CD8-positive, alpha-beta T cell (primary cell): ENCODE measurements at places on chromosomes 13 and 19.
A peak's percentile ranks its signal among the peaks of the same experiment; 100 is the strongest.

GRCh38 chr13:82571653-82572052 is 1310.6 kb downstream of the SLITRK1 start:
- DNase-seq, result no peak

DNA sequence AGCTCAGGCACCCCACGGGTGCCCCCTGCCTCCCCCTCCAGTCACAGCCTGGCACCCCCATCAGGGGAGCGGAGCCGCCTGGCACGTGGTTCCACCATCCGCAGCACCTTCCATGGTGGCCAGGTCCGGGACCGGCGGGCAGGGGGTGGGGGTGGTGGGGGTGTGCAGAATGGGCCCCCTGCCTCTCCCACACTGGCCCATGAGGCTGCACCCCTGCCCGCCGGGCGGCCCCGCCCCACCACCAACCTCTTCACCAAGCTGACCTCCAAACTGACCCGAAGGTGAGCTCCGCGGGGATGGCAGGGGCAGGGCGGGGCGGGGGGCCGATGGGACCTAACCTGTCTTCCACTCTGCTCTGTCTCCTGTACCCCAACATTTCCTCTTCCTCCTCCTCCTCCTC is 25.0 kb downstream of the CKM start:
- DNase-seq, result no peak

DNA sequence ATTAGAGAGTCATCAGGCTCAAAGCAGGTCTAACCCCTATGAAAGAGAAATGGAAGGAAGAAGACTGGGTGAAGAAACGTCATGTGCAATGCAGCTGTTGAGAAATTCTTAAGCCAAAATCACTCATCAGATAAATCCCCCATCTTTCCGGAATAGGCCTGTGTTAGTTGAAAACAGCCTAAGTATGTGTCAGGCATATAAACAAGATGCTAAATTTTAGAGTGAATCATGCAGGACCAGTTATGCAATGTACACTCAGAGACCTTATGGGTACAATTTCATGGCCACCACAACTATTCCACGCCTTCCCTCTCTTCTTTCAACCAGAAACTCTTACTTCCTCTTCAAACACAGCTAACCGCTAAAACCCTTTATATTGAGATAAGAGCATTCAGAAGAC is 717.7 kb upstream of the ATXN8OS start:
- no peak for DNase-seq

DNA sequence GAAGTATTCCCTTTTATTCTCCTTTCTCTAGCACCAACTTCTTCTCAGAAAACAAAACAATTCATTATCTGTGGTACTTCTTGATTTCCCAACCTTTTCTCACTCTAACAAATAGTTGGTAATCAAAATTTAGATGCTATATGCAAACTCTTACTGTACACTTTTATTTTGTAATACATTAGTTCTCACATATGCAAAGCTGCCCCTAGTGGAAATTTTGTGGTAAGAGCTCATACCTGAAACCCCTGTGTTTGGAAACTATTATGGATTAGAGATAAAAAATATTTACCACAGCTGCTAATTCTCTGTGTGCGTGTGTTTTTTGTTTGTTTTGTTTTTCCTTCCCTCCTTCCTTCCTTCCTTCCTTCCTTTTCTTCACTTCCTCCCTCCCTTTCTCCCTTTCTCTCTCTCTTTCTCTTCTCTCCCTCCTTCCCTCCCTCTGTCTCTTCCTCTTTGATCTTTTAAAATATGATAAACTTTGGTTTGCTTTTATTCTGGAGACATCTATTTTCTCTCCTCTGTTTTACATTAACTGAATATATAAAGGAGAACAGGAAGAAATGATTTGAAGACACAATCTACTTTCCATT is 537.4 kb downstream of the SLITRK6 start:
- DNase-seq, result no peak

- no peak for DNase-seq
These were observed 440.5 kb upstream of the SGCG start for GRCh38 chr13:22740264-22740663.

GRCh38 chr13:109645831-109646230 is 140.6 kb downstream of the IRS2 start:
- no peak for DNase-seq

DNA sequence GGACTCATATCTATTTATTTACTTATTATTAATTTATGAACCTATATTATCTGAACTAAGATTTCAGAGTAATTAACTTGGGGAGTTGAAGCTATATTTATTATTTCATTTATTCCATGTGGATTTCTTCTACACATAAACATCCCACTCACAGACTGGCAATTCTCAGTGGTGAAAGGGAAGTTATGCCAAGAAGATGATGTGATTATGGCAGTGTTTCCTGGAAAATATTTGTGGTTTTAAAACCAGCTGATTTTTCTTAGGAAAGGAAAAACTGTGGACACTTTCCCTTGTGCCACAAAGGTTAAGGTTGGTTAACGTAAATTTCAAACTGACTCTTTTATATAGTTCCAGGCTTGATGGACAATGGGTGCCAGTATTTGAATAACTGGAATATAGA is 513.1 kb downstream of the SLITRK6 start:
- DNase-seq, result no peak

GRCh38 chr19:46014941-46015686 is 7.7 kb downstream of the PGLYRP1 start:
- DNase-seq, result peak; percentile 76

DNA sequence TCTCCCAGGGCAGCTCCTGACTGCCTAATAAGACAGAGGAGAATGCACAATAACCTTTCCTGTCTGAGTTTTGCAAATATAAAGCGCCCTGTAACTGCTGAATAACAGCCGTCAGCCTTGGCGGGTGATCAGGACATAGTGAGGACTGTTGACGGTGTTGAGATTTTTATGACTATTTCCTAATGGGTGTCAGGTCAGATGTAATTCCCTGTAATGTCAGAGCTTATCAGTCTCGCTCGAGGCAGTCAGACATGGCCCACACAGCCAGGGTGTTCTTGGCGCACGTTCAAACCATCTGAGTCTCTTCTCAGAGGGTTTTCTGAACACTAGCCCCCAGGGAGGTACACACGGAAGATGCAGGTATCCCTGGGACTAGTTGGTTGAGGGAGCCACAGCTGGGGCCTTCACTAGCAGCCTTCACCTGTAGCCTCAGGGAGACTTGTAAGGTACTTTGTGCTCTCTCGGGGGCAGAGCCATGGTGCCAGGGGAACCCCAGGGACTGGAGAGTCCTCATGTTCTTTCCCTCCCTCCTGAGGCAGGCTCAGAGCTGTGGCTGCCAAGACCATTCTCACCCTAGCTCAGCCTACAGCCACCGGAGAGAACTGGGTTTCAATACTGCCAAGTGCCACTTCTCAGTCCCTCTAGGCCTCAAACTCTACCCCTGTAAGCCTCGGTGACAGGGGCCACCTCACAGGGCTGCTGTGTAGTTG is 213.1 kb downstream of the UQCRFS1 start:
- no peak for DNase-seq

DNA sequence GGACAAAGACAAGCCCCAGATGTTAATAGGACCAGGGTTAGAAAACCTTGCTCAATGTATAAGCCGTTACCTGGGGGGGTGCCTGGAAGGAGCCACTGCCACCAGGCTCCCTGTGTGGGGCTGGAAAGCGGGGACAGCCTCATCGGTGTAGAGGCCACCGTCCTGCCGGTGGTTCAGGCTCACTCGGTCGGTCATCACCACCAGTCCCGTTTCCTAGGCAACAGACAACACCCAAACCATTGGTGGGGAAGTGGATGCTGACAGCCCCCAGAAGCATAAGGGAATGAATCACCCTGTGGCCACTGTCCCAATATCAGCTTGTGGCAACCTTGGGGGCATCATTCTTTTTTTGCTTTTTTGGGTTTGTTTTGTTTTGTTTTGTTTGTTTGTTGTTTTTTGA is 55.8 kb downstream of the CPAMD8 start:
- no peak for DNase-seq

DNA sequence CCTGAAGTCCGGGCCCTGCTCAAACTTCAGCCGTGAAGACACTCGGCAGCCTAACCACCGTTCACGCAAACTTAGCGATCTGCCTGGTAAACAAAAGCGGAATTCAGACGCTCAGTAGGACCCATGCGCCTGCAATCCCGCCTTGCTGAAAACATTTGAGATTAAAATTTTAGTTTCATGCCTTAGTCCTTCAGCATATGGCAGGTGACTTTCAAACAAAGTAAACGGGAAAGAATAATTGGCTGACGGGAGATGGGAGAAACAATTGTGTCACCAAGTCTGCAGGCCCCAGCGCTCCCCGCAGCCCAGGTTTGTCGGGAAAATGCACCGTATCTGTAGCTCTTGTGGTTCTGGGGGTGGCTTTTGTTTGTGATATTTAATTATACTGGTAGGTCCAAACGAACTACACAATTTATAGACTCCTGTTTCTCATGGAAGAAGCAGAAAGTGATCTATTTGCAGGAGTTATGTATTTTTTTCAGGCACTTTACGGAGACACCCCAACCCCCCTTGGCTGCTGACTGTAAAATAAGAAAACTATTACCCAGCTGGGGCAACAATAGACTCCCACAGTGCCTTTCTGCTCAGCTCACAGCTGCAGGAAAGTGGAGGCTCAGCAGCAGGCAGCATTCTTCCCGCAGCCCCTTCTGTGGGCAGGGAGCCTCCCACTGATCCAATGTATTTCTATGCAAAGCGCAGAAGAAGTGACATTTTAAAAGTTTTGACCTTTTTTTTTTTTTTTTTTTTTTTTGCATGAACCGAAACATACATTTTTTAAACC is 94.8 kb downstream of the SOX1 start:
- no peak for DNase-seq

DNA sequence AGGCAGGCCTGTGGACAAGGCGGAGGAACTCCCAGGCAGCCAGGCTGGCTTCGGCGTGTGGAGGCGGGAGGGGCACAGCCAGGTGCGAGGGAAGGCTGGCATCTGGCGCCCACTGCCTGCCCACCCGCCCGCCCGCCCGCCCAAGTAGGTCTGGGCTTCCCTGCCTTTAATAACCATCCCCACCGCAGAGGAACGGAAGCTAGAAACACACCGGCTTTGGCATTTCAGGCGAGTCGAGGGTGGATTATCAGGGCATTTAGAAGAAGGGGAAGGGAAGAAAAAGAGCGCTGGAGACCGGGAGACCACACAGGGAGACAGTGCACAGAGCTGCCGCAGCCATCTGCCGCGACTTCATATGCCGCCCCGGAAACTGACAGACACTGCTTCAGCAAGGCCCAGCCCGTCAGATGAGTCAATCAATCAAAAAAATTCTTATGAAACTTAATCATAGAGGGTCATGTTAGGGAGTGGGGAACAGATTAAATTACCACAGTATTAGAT is 199.7 kb downstream of the TSHZ3 start:
- DNase-seq, result no peak

GRCh38 chr19:1648920-1649541 is 3.4 kb downstream of the TCF3 start:
- no peak for DNase-seq

- DNase-seq, result no peak
These were observed 4.1 kb downstream of the CCDC70 start for GRCh38 chr13:51865838-51866237.

- DNase-seq, result no peak
These were observed 4.0 kb upstream of the RB1 start for GRCh38 chr13:48299591-48299990.

GRCh38 chr13:49667773-49668172 is 23.5 kb downstream of the EBPL start:
- no peak for DNase-seq

DNA sequence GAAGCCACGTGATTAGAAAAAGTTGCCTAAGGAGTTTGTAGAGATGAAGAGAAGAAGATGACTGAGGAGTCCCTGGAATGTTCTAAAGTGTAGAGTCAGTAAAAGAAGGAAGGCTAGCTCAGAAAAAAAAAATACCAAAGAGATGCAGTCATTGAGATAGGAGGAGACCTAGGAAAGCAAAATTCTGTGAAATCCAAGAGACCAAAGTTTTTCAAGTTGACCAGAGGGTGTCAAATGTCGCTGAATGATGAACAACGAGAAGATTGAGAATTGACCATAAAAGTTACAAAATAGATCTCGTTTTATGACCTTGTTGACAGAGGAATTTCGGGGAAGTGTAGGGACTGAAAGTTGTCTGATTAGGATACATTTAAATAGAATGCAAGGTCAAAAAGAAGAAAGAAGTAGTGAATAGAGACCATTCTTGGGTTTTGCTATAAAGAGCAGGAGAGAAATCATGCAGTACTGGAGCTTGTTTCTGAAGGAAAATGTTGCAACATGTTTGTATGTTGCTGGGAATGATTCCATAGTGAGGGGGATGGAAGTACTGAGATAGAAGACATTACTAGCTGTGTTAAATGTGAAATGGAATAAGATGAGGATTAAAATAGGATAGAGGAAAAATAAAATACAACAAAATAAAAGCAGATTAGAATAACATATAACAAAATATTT is 30.2 kb upstream of the HTR2A start:
- no peak for DNase-seq

GRCh38 chr13:30033681-30034457 is 183.5 kb upstream of the UBL3 start:
- DNase-seq, result no peak

DNA sequence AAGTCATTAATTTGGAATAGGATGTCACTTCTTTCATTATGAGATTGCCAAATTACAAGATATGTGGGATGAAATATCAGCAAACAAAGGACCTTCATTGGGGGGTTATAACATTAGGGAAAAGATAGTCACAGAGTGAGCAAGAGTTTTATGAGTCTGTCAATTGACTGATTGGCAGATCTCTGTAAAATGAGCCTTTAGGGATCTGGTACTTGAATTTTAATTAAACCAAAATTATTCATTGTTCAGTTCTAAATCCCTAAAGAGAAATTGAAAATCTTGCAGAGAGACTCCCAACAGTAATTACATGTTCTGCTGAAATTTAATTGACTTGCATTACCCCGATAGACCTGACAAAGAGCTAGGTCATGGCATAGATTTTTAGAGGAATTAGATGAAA is 768.1 kb upstream of the SPRY2 start:
- no peak for DNase-seq

- no peak for DNase-seq
These were observed 114.0 kb upstream of the SLC7A1 start for GRCh38 chr13:29709407-29710069.

DNA sequence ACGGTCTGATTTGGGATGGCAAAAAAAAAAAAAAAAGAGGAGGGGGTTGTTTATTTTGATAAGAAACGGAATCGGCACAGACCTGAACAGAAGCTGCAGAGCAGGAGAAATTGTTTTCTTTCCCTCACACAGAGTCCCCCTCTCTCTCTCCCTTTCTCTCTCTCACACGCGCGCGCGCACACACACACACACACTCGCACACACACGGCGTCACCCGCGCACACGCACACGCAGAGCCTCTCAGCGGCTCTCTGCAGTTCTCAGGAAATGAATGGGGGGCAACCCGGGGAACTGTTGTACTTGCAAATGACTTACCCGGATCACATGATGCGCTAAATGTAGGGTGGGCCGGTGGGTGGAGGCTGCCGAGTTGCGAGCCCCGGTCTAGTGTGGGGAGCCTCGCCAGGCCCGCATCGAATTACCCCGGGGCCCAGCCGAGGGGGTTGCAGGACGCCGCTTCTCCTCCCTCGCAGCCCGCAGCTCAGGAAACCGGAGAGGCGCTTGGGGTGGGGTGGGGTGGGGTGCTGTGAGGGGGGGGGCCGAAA is 475 bp downstream of the KLF12 start:
- peak; percentile 81 for DNase-seq

DNA sequence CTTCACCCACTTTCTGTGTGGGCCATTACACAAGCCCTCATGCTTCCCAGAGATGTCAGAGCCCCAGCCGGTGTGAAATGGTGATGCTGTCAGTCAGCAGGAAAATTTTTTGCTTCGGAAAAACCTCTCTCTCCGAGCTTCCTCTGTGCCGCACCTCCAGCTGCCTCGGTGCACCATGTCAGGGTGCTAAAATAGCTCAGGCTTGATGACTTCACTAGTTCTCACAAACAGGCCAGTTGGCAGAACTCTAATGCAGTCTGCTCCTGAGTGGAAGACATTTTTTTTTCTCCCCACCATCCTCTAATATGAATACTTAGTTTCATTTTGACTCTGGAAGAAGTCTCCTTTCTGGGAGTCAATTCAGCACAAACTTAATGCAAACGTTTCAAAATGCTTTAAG is 71.3 kb downstream of the KLF12 start:
- DNase-seq, result peak; percentile 66
